Ureter (tissue), 1 donor: ENCODE measurements at places on chromosomes 2 and 18. TPM values are rescaled to one million over a fixed set of nuclear protein-coding genes. Genes with fewer than 3 reads are reported as not detected.
A peak's percentile ranks its signal among the peaks of the same experiment; 100 is the strongest.

The MRPL30 gene
- total RNA-seq: 33.8 TPM

The CIDEA gene
- total RNA-seq: not detected

The CD8A gene
- 10.9 TPM for total RNA-seq

- DNase-seq: peak; percentile 55
These were observed 1.2 kb downstream of the CABLES1 start for GRCh38 chr18:23136326-23137096.

The FBXO15 gene
- total RNA-seq: 2.2 TPM

- no peak for DNase-seq
These were observed 23.6 kb upstream of the KYNU start for GRCh38 chr2:142853912-142854311.

GRCh38 chr2:109168086-109168485, 39.1 kb downstream of the SH3RF3 start:
- DNase-seq: no peak

DNA sequence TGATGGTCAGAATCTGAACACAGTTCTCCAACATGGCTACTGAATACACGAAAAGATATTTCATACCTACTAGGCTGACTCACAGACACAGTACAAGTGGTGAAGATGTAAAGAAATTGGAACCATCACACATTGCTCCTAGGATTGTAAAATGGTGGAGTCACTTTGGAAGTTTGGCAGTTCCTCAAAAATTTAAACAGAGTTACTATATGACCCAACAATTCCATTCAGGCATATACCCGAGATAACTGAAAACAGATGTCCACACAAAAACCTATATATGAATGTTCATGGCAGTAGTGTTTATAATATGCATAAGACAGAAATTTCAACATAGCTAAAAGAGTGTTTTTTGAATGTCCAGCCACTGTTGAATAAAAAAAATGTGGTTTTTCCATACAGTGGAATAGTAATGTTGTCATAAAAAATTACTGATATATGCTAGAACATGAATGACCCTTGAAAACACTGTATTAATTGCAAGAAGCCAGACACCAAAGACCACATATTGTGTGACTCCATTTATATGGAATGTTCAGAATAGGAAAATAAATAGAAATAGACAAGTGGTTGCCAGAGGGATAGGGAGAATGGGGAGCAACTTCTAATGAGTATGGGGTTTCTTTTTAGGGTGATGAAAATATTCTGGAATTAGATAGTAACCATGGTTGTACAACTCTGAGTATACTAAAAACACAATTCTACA, 10.1 kb downstream of the RMP24 start:
- no peak for DNase-seq

GRCh38 chr18:34444622-34445021, 219.9 kb upstream of the NOL4 start:
- no peak for DNase-seq

- DNase-seq: no peak
These were observed 212.0 kb upstream of the ID2 start for GRCh38 chr2:8469709-8470493.

- no peak for DNase-seq
These were observed 55.2 kb downstream of the TRAPPC12 start for GRCh38 chr2:3434654-3435053.

The MEIS1 gene
- 105 TPM for total RNA-seq

The WDR35 gene
- 20.6 TPM for total RNA-seq

GRCh38 chr2:66573821-66574233, 138.9 kb downstream of the MEIS1 start:
- no peak for DNase-seq

DNA sequence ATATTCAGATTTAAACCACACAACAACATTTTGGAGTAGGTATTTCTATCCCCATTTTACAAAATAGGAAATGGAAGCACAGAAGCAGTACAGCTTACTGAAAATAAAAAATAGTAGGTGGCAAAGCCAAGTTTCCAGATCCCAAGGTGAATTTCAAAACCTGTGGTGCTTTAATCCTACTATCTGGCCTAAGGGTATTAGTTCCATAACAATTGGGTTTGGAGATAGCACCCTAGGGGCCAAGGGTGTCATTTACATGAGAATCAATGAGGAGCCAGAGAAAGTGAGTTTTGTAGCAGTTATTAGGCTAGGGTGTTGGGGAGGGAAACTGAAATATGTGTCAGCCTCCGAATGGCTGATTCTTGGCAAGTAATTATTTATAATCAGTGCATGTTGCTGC, 24.9 kb downstream of the OSBPL6 start:
- no peak for DNase-seq

- no peak for DNase-seq
These were observed 654 bp downstream of the COMMD1 start for GRCh38 chr2:61906186-61906470.
